Activated T-helper 1 cell treated with anti-CD3 and anti-CD28 coated beads, Interleukin-12 subunit alpha, Interleukin-12 subunit beta, Interleukin-2, Interleukin-4 antibody, amounts not matched to agents 30 ng/mL and 10 ng/mL and 1 ng/mL, durations not matched to agents 14 hours and 24 hours and 36 hours (primary cell): ENCODE measurements at places on chromosomes 5 and 9.
A peak's percentile ranks its signal among the peaks of the same experiment; 100 is the strongest.

DNA sequence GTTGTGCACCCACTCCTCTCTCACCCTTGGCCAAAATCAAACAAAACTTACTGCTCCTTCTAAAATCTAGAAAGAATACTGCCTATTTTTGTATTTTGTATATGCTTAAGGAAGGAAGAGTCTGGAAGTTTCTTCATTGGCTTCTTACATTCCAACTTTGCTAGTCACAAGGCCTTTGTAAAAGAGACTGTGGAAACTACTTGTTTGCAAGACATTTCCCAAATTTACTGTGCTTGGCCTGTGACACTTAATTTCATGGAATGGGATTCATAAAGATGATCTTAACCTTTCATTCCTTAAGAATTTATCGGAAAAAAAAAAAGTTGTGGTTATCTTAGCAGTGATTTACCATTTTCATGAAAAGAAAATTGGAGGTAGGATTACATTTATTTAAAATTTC lies 208.9 kb downstream of the VPS13A start:
- no peak for DNase-seq
- peaks cover 9% of the 10 kb centered on the region for H3K36me3 ChIP-seq
- H3K27me3 ChIP-seq = no peaks in the 10 kb centered on the region
- no peaks in the 10 kb centered on the region for H3K4me1 ChIP-seq

DNA sequence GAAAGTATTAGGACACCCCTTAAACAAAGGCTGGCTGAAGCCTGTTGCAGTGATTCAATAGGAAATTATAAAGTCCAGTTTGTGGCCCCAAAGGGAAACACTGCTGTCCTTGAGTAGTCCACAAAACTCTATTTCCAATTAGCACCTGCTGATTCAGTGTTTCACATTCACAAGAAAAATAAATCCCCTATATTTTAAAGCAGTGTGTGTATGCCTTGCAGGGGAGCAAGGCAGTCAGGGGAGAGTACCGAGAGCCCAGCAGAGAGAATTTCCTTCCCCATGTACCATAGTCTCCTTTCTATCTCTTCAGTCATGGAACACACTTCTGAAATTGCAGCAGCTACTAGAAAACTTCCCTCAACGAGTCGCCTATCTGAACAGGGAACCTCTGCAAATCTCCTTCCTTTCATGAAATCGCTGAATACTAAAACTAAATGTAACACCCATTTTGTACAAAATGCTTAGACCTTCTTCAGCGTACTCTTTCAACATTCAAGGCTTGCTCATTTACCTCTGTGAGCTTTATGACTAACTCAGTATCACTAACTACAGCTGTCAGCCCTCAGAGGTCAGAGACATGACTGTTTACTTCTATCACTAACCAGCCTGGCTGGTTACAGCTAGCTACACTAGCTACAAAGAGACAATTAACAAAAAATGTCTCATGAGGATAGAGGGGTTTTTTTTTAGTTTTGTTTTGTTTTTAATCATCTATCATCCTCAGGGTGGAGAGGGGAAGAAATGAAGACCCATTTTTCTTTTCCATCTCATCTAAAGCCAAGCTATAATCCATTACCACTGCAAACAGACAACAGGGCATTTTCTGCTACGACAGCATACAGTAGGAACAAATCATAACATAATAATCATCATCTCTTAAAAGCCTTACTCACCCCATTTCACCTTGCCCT lies 188.7 kb downstream of the EBF1 start:
- H3K4me3 ChIP-seq = no peak overlapping the region
- H3K27ac ChIP-seq = no peak overlapping the region
- no peaks in the 10 kb centered on the region for H3K4me1 ChIP-seq
- DNase-seq = no peak
- H3K36me3 ChIP-seq = no peaks in the 10 kb centered on the region

DNA sequence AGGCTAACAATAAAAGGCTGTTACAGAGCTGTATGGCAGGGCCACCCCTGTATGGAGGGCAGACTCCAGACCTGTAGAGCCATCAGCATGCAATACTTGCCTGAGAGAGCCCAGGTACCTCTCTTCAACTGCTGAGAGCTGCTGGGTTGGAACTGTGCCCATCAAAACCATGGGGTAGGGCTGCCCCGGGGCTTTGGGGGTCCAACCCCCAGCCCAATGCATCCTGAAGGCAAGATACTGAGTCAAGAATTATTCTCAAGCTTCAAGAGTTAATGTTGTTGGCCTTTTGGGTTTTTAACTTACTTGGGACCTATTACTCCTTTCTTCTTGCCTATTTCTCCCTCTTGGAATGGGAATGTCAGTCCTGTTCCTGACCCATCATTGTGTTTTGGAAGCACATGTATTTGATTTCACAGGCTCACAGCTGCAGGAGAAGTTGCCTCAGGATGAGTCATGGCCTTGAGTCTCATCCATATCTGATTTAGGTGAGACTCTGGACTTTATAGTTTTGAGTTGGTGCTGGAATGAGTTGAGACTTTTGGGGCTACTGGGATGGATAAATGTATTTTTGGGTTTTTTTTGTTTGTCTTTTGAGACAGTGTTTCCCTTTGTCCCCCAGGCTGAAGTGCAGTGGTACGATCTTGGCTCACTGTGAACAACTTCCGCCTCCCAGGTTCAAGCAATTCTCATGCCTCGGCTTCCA lies 21.0 kb upstream of the CDK7 start:
- no peak overlapping the region for H3K27ac ChIP-seq
- no peaks in the 10 kb centered on the region for H3K27me3 ChIP-seq
- DNase-seq = no peak

DNA sequence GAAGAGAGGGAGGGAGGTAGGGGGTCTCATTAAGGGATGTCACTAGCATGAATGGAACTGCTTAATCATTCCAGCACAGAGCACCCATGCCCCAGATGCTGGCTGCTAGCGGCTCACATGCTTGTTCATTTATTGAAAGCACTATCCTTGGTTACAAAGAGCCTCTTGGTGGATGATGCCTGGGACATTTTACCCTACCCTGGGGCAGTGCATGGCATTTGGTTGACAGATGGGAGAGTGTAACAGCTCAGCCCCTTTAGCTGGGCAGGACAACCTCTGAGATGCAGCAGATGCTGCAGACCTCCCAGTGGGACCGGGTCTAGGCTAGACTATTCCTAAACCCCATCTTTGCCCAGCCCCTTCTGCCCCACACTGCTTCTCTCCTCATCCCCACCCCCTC lies 46.9 kb upstream of the TCERG1 start:
- DNase-seq = no peak
- H3K4me1 ChIP-seq = peaks cover 9% of the 10 kb centered on the region
- no peak overlapping the region for H3K27ac ChIP-seq
- no peaks in the 10 kb centered on the region for H3K36me3 ChIP-seq
- peaks cover 14% of the 10 kb centered on the region for H3K27me3 ChIP-seq
- H3K4me3 ChIP-seq = no peak overlapping the region

DNA sequence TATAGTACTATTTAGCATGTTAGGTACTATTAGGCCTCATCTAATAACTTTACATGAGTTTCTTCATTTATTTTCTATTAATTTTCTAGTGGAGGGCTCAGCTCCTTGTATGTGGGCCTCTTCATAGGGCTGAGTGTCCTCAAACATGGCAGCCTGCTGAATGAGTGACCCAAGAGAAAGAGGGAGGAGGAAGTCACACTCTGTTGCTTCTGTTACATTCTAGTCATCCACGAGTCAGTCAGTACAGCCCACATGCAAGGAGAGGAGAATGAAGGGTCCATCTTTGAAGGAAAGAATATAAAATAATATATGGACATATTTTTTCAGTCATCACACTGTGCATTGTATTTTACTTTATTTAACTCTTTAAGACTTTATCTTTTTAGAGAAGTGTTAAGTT lies 66.6 kb upstream of the NR3C1 start:
- no peaks in the 10 kb centered on the region for H3K27me3 ChIP-seq
- H3K27ac ChIP-seq = no peak overlapping the region
- no peaks in the 10 kb centered on the region for H3K36me3 ChIP-seq
- no peak for DNase-seq
- H3K4me3 ChIP-seq = no peak overlapping the region

GRCh38 chr5:164090358-164090757 lies 584.9 kb downstream of the MAT2B start:
- no peak overlapping the region for H3K27ac ChIP-seq
- no peak for DNase-seq
- H3K36me3 ChIP-seq = no peaks in the 10 kb centered on the region
- H3K4me1 ChIP-seq = no peaks in the 10 kb centered on the region
- no peak overlapping the region for H3K4me3 ChIP-seq
- no peaks in the 10 kb centered on the region for H3K27me3 ChIP-seq

DNA sequence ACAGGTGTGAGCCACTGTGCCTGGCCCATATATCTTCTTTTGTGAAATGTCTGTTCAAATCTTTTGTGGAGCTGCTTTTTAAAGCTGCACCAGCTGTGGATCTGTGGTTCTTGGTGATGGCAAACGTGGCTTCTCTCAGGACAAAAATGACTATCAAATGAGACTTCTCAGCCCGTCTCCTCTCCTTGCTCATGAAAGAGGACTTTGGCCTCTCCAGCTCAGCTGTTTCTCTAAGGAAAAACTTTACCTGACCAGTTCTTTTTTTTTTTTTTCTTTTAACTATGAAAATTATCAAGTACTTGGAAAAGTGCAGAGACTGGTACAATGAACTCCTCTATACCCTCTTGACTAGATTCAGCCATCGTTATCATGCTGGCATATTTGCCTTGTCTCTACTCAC lies 44.8 kb downstream of the RALGPS1 start:
- no peak for DNase-seq
- no peak overlapping the region for H3K4me3 ChIP-seq
- H3K27me3 ChIP-seq = peaks cover 28% of the 10 kb centered on the region

- no peak overlapping the region for H3K27ac ChIP-seq
- H3K27me3 ChIP-seq = peaks cover under 1% of the 10 kb centered on the region
- no peaks in the 10 kb centered on the region for H3K36me3 ChIP-seq
- DNase-seq = no peak
Measured at GRCh38 chr9:124693403-124693802, 77.7 kb downstream of the NR6A1 start.

DNA sequence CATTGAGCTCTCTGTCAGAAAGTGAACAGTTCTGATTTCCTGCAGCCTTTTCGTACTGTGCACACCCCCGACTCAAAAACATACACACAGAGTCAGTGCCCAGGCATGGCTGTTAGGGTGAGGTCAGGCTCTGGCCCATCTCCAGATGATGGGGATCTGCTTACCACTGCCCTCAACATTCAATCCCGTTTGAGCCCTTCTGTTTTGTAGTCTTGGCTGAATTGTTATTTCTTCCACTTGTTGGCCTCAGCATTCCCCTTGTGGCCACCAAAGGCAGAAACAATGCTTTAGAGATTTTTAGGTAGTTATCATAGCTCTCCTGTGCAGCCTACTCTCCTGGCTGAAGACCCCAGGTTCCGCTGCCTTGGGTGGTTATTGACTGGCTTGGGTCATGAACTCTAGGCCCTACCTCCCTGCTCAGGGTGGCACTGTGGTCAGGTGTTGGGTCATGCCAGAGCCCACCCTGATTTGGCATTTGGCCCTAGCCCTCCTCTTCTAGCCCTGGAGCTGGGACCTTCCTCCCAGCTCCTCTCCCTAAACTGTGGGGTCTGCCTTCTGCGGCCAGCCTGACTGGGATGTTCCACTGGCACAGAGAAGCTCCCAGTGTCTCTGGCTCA lies 7.8 kb upstream of the MYOZ3 start:
- H3K27me3 ChIP-seq = peaks cover 15% of the 10 kb centered on the region
- H3K36me3 ChIP-seq = no peaks in the 10 kb centered on the region
- H3K27ac ChIP-seq = no peak overlapping the region
- H3K4me3 ChIP-seq = no peak overlapping the region

DNA sequence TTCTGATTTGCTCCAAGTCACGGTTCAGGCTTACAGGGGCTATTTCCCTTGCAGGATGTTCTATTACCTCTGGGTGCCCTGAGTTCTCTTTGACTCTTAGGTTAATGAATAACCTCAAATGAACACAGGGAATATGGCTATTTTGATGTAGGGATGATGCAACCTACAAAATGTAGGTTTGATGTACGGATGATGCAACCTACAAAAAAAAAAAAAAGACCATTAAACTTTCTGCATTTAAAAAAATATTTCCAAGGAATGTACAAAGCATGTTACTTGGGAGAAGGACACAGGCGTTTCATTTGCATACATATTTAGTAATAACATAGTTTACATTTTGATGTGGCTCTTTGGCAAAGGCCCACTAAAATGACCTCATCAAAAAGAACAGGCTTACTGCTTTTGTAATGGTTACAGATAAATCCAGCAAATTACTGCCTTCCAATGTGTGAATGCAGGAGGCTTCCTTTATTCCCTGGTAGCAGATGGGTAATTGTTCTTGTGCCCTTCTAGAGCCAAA lies 36.3 kb downstream of the ZNF474 start:
- H3K27ac ChIP-seq = no peak overlapping the region
- no peaks in the 10 kb centered on the region for H3K4me1 ChIP-seq
- DNase-seq = no peak
- peaks cover 3% of the 10 kb centered on the region for H3K27me3 ChIP-seq
- no peak overlapping the region for H3K4me3 ChIP-seq
- no peaks in the 10 kb centered on the region for H3K36me3 ChIP-seq

DNA sequence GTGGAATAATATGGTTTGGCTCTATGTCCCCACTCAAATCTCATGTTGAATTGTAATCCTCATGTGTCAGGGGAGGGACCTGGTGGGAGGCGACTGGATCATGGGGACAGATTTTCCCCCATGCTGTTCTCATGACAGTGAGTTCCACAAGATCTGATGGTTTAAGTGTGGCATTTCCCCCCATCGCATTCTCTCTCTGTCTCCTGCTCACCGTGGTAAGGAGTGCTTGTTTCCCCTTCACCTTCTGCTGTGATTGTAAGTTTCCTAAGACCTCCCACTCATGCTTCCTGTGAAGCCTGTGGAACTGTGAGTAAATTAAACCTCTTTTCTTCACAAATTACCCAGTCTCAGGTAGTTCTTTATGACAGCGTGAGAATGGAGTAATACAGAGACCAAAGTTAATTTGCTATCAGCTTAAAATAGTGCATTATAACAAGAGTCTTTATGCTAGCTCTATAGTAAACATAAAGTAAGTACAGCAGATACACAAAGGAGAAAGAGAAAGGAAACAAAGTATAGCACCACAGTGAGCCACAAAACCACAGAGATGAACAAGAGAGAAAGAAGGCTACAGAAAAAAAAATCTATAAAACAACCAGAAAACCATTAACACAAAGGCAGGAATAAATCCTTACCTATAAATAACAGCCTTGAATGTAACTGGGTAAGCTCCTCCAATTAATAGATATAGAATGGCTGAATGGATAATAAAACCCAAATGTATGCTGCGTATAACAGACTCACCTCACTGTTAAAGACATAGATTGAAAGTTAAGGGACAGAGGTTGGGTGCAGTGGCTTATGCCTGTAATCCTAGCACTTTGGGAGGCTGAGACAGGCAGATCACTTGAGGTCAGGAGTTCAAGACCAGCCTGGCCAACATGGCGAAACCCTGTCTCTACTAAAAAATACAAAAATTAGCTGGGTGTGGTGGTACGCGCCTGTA lies 39.7 kb downstream of the RAPGEF6 start:
- peak overlapping the region; percentile 82 for H3K27ac ChIP-seq
- peak overlapping the region; percentile 61 for H3K4me3 ChIP-seq
- peaks cover 24% of the 10 kb centered on the region for H3K36me3 ChIP-seq
- H3K4me1 ChIP-seq = peaks cover 39% of the 10 kb centered on the region
- H3K27me3 ChIP-seq = no peaks in the 10 kb centered on the region
